ENCODE measurements at places on chromosomes 5 and 9. TPM values are rescaled to one million over a fixed set of nuclear protein-coding genes. Genes with fewer than 3 reads are reported as not detected.
A peak's percentile ranks its signal among the peaks of the same experiment; 100 is the strongest.

Gene CARTPT
- total RNA-seq: not detected

- H3K27ac ChIP-seq: no peak overlapping the region
- DNase-seq: no peak
- H3K27me3 ChIP-seq: no peaks in the 10 kb centered on the region
These were observed 13.5 kb downstream of the ZNF79 start for GRCh38 chr9:127437497-127438264.

DNA sequence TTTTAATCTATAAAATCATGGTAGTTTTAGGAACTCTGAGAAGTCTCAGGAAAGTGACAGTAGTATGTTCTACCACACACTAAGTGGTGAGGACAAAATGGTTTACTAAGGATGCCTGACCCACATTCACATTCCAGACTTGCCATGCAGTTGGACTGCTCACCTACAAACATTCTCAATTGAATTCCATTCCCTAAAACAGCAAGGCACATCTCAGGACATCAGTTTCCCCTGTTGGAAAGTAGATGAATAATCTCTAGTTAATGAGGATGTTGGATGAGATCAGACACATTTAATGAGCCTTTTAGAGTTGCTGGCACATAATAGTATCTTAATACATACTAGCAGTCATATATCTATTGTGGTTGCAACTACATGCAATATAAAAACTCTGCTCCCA is 76.6 kb downstream of the ZNF618 start:
- no peak overlapping the region for H3K4me3 ChIP-seq
- H3K27ac ChIP-seq: no peak overlapping the region
- peaks cover 10% of the 10 kb centered on the region for H3K4me1 ChIP-seq
- no peaks in the 10 kb centered on the region for H3K27me3 ChIP-seq
- no peak for DNase-seq

Gene STKLD1
- total RNA-seq: not detected

Gene CORO2A
- 25.0 TPM for total RNA-seq

Gene IL3
- not detected for total RNA-seq

Gene RNF180
- 20.9 TPM for total RNA-seq

GRCh38 chr5:122093415-122094180 is 15.5 kb upstream of the LOX start:
- H3K4me3 ChIP-seq: no peak overlapping the region
- no peaks in the 10 kb centered on the region for H3K27me3 ChIP-seq
- no peak for DNase-seq
- H3K27ac ChIP-seq: peak overlapping the region; percentile 28
- H3K4me1 ChIP-seq: peaks cover 6% of the 10 kb centered on the region

All from suprapubic skin (tissue), 4 donors.